AG09309 (cell line): ENCODE measurements at places on chromosomes 11 and 22.
A peak's percentile ranks its signal among the peaks of the same experiment; 100 is the strongest.

DNA sequence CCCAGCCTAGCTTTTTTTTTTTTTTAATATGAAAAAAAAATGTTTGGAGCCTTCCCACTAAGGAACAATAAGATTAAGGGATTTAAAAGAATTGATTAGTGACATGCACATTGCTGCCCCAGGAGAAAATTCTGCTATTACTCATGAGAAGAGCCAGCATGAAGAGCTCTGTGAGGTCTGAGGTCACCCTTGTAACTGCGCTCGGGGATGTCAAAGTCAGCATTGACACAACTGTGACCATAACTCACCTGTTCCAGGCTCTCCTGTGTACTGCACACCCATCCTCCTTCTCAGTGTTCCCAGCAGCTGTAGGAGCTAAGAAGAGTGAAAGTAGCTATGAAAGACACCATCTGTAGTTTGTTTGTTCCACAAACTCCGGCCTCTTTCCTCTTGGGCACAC lies 109.8 kb upstream of the FGF3 start:
- no peak for DNase-seq

DNA sequence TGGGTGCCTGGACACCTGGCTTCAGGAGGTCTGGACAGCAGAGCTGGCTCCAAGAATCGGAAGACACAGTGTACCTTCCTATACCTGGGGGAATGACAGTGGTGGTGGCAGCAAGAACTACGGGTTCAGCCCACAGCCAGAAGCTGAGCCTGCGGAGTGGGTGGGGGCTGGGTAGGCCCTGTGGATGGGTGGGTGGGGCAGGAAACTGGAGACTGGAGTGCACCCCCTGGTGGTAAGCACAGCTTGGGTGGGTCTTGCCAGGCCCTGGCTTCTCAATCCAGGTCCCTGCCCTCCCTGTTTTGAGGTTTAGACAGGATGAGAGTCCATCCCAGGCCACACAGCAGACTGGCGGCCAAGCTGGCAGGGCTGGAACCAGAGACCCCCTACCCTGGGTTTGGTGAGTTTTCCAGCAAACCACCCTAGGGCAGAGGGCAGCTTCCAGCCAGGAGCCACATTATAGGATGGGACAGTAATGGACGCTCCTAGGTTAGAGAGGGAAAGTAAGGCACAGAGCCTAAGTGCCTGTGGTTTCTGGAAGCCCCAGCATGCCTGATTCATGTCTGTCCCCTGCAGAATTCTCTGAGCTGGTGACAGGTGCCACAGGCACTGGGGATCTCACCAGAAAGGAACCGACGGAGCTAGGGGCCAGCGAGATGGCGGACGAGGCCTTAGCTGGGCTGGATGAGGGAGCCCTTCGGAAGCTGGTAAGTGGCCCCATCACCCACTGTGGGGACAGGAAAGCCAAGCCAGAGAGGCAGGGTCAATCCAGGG lies 1.7 kb downstream of the SMTN start:
- no peak for DNase-seq

GRCh38 chr11:117885777-117886176 lies 9.3 kb upstream of the FXYD6 start:
- DNase-seq, result no peak

- no peak for DNase-seq
Measured at GRCh38 chr11:91869686-91870085, 354.9 kb upstream of the FAT3 start.

GRCh38 chr22:47089374-47089773 lies 326.9 kb downstream of the TBC1D22A start:
- no peak for DNase-seq

DNA sequence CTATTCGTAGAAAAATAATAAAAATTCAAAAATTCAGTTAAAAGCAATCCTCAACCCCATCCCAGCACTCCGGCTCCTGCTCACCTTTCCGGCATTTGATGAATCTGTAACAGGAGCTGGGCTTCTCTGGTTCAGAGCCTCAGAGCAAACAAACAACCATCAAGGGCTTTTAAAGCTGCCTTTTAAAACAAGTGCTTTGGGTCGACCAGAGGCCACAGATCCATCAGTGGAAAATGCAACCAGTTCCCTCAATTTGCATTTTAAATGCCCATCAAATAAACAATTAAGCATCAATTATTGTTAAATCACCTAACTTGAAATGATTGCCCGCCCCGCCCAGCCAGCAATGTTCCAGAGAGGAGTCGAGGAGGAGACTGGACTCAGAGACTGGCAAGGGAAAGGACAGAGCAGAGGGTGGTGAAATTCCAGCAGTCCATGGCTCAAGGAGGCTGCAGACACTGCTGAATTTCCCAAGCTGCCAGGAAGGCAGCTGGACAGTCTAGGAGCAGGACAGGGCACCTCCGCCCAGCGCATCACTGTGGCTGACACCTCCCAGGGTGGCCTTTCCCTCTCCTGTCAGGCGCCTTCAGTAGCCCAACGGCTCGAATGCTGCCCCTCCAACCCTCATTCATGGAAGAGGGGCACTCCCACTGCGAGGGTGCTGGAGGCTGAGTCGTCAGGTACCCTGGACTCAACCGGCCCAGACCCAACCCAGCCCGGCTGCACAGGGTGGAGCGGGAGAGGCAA lies 7.5 kb downstream of the FXYD6 start:
- DNase-seq, result no peak

DNA sequence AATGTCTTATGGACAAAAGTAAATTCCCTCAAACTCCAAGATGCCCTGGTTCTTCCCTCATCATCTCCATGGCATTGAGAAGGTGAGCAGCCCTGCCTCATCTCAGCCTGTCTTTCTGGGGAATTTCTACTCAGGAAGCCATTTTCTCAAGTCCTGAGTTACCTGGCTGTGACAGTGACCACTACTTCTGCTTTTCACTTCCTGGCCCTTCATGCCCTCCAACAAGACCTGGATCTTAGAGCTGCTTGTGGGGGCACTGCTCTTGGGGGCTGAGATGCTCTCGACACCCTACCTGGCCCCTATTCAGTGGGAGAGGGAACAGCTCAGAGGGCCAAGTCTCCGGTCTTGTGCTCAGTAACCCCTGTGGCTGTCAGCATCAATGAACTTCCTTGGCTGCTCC lies 5.5 kb upstream of the IGSF22 start:
- no peak for DNase-seq

DNA sequence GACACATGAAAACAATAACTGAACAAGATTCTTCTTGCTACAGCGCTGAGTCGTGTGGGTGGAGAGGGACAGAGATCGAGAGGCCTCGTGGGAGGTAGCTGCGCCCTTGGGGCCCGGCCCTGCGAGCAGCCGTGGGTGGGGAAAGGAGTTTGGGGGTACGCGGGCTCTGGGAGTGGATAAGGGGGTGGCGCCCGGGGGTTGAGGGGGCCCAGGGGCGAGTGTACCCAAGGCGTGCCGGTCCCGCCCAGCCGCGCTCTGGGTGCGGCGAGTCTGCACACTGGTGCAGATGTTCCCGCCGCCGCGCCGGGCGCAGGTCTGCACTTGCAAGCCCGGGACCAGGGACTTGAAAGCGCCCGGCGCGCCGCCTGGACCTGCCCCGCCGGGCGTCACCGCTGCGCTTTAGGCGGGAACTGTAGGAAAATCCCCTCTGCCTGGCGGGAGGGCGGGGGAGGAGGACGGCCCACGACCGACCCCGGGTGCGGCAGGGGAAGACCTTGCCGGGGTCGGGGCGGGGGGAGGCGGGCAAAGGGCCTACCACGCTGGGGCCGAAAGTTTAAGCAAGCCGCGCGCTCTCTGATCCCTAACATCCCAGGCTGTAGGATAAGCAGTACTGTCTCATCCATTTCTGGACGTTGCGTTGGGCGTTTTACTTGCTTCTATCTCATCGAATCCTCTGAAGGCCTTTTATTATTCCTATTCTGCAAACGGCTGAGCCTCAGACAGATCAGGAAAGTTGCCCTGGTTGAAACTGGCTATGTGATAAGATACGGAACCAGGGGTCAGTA lies 1.4 kb upstream of the KREMEN1 start:
- no peak for DNase-seq

GRCh38 chr11:65491614-65492386 lies 7.0 kb upstream of the MALAT1 start:
- DNase-seq, result peak; percentile 97

DNA sequence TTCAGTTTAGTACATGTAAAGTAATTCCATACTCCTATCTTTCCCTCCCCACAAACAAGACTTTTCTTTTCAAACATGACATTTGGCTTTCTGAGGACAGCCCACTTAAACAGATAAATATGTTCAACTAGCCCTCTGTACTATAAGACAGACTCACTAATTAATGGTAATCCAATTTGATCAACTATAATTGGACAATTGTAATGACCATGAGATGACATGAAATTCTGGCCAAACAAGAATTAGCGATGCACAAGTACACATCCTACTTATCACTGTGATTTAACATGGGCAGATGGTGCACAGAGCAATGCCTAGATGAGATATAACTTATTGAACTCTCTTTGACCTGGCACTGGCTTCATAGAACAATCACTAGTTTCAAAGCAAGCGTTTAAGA lies 1033.7 kb upstream of the CCDC90B start:
- DNase-seq, result no peak

- DNase-seq, result no peak
Measured at GRCh38 chr22:29208502-29208862, 2.8 kb downstream of the EMID1 start.

GRCh38 chr22:20008221-20008995 lies 8.2 kb downstream of the ARVCF start:
- no peak for DNase-seq

DNA sequence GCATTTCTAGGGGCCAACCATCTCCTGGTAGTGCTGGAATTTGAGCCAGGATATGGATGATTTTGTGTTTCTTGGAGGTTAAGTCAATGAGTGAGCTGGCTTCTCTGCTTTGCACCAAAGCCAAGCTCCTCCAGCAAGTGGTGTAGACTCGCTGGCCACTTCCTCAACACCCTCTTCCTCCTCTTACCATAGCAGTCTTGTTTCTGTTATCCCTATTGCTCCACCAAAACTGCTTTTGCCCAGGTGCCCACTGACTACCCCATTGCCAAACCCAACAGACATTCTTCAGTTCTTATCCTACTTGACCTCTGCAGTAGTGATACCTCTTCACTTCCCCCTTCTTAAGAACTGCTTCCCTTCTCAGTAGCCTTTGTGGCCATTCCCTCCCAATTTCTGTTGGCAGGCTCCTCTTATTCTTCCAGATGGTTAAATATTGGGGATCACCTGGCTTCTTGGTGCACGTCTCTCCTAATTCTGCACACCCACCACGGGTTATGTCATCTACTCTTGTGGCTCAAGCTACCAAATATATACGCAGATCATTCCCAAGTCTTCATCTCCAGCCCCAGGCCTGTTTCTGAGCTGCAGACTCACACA lies 7.0 kb upstream of the PRG2 start:
- DNase-seq, result no peak

DNA sequence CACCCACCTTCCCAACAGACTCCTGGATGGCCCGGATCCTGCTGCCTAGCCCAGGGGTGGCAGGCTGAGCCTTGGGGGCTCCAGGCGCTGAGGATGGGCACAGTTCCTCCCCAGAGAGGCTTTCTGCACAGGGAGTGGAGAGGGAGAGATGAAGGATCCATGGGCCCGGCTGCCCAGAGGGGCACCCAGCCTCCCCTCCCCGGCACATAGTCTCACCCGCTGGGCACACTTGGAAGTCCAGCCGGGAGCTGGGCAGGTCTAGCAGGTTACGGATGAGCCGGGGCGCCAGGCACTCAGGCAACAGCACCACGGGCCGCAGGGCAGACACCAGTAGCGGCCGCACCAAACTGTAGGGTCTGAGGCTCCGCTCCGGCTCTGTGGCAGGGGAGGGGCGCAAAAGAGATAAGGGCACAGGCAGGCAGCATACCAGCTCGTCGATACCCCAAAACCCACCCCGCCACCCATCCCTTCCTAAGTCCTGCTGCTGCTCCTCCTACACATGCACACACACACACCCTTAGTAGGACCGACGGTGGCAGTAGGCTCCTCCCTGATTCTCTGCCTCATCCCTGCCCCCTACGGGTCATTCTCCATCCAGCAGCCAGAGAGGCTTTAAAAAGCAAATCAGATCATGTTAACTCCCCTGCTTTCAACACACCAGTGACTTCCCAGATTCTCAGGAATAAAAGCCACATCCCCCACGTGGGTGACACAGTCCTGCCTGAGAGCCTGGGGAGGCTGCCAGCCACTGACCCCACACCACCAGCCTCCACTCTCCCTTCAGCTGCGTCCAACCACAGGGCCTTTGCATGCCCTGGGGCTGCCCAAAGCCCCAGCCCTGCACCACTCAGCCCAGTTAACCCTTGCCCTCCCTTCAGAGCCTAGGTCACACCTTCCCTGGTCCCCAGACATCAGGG lies 6.5 kb upstream of the MFNG start:
- DNase-seq, result peak; percentile 20

- no peak for DNase-seq
Measured at GRCh38 chr11:76083563-76084451, 122.5 kb downstream of the WNT11 start.

DNA sequence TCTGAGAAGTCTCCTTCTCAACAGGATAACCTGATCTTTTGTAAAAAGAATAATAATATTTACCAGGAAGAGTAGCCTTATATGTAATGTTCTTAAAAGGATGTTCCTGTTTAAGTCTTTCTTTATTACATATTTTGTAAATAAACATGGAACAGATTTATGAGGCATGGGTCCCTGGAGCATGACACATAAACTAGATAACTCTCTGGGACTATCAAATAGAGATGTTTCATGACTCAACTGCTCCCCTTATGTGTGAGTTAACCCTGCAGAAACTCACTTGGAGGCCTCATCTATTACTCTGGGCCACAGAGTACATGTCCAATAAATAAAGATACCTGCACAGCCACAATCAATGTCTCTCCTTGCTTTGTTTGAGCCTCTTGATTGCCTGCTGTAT lies 64.6 kb downstream of the GDPD4 start:
- DNase-seq, result no peak
